ENCODE measurements at places on chromosomes 4 and X. TPM values are rescaled to one million over a fixed set of nuclear protein-coding genes. Genes with fewer than 3 reads are reported as not detected.

DNA sequence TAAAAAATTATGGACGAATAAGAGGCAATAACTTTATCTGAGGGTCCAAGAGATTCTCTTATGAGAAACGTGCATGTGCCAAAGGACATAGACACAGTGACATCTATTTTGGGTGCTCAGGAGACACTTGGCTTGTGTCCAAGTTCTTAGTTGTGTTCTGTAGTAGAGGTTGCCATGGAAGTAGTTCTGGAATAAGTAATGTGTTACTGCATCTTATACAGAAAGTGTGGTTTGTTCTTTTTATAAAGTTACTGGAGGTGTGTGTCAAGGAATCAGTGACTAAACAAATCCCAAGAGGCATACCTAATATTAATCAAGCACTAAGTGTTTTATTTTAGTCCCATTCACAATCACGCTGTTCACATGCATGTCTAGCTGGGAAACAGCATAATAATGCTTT lies 305.7 kb downstream of the ARHGAP24 start:
- DNase-seq: no peak

The NCAPG gene
- 53.3 TPM for total RNA-seq

The MAB21L2 gene
- total RNA-seq: not detected

DNA sequence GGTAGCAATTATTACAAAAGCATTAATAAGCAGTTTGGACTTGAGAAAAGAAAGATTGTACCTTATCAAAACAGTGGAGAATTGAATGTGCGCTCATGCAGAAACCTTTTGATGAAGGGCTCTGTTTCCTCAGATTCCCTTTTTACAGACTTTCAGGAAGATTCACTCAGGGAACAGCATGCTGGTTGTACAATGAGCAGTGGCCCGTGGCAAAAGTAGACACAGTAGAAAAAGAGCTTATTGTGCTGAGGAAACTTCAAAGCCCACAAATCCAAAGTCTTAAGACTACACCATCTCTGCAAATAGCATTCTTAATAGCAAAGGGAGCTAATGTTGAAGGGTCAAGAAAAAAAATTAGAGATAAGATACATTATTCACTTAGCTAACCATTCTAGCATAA lies 858.9 kb downstream of the PDHA2 start:
- DNase-seq: no peak

- no peak for DNase-seq
These were observed 104.4 kb downstream of the CXCL13 start for GRCh38 chr4:77710059-77710458.

DNA sequence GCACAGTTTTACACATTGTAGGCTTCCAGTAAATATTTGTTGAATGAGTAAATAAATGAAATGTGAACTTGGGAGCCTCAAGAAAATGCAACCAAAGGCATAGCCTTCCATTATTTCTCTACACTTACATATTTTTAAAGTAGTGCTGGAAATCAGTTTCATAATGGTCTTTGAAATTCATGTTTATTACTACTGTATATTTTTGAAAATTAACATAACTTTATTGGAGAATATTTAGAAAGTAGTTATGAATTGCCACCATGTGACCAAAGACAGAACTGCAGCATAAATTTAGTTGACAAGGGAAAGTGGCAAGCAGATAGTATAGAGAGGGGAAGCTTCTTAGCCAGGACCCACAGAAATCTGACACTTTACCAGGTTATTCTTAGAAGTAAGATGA lies 6.4 kb downstream of the TCEAL8 start:
- no peak for DNase-seq

GRCh38 chrX:29662101-29662500 lies 553.3 kb upstream of the MAGEB2 start:
- DNase-seq: no peak

- no peak for DNase-seq
These were observed 37.5 kb upstream of the NEIL3 start for GRCh38 chr4:177271915-177272766.
